ENCODE measurements at places on chromosomes 2 and 18.

GRCh38 chr2:7707723-7708122, 790.5 kb downstream of the RNF144A start:
- DNase-seq: no peak

DNA sequence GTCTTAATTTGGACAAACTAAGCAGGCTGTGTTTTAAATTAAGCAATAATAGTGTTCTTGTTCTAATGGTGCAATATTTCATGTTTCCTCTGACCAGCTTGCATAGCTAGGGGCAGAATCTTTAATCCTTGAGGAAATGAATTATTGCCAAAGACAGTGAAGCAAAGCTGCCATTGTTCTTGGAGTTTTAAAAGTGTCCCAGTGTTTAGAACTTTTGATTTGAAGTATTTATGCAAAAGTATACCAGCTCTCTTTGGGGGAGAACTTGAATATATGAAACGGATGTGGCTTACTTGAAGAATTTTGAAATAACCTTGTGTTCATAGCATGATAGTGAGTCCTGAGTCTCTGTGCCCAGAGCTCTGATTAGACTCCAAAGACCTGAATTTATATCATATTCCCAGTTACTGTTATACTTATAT, 33.4 kb downstream of the ITGA6 start:
- DNase-seq: no peak

DNA sequence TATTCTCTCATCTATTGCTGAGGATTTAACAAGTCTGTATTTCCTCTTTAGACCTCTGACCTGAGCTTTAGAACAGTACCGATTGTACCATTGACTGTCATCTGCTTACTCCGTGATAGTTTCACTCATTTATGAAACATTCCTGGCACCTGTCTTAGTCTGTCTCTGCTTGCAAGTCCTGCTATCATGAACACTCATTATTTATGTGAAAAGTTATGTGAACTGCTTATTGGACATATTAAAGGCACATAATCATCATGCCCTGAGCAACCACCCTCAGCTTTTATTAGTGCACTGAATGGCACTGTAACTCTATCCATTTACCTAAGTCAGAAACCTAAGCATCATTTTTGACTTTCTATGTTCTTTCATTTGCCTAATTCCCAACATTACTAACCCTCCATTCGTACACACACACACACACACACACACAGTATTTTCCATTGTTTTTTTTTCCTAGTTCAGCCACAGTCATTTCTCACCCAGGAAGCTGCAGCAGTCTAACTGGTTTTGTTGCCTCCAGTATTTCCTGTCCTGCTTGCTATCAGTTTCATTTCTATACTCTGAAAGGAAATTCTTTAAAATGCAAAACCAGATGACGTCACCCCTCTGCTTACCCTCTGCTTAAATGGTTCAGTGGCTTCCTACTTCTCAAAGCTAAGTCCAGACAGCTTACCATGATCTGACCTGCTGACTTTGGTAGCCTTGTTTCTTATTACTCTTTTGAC, 146.1 kb downstream of the HAUS1 start:
- peak; percentile 36 for DNase-seq

- DNase-seq: no peak
These were observed 8.7 kb upstream of the DPP4 start for GRCh38 chr2:162082681-162083080.

- DNase-seq: no peak
These were observed 9.4 kb downstream of the FAM124B start for GRCh38 chr2:224392545-224392944.

- DNase-seq: no peak
These were observed 18.2 kb downstream of the RPL37A start for GRCh38 chr2:216516730-216517350.

- DNase-seq: no peak
These were observed 111.0 kb downstream of the ERBB4 start for GRCh38 chr2:212427638-212428037.

DNA sequence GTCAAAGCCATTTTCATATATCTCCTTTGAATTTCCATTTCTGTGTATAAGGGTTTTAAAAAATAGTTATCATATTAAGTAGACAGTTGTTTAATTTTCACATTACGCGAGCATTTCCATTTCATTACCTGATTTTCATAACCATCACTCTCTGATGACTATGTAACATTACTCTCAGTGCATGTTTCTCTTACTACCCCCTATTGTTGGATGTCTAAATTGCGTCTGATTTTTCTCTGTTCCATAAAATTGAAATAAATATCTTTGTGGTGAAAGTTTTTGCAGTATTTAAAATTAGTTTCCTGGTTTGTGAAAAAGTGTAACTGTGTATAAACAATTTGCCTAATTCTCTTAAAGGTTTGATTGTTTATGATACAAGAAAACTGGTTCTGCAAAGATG, 123.8 kb downstream of the MYO1B start:
- no peak for DNase-seq

DNA sequence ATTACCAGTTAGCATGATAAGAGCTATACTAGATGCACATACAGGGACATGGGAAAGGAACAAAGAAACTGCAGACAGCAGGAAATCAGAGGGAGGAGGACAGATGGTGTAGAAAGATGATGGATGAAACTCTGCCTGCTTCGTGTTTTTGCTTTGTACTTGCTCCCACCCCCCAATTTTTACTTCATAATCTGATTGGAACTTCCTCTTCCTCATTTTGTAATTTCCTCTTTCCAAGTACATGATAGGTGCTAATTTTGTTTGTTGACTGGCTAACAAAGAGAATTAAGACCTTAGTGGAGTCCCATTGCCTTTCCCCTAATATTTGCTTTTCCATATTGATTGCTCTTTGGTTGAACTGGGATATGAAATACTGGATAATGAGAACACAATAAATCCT, 76.0 kb upstream of the PELI1 start:
- DNase-seq: no peak

DNA sequence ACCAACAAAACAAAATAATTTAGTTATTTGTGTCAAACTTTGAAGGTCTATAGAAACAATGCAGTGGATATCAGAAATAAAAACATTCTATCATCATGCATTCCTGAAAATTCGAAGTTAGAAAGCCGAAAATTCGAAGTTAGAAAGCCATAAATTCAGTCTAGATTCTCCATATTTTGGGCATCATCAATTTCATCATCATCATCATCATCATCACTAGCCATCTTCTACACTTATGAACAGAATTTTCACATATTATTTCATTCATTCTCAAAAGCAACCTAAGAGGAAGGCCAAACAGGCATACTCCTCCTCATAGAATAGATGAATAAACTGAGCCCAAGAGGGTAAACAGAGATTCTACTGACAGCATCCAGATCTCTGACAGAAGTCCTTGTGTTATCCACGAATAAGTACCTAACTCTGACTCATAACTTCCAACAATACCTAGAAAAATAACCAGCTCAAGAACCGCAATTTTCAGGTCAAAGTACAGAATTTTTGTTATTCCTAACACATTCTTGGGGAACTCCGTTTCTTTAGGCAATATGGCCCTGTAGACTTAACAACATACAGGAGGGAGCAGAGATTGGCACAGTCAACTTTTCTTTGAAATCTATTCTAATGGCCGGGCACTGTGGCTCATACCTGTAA, 84.7 kb downstream of the TCF4 start:
- DNase-seq: no peak

GRCh38 chr2:174666312-174666711, 68.7 kb upstream of the WIPF1 start:
- DNase-seq: no peak

DNA sequence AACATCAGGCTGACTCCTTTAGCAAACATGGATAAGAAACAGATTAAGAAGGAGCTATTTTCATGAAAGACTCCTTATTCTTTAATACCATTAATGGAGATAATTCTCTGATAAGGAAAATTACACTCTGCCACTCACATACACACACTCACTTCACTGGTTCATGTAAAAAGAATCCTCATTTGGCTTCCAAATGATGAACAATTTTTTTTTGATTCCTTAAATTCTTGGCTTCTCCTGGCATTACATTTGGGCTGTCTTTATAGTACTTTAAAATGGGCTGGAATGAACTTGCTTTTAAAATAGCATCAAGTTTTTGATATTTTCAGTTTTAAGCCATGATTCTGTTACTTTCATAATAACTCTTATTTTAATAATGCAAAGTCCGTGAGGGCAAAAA, 328.6 kb downstream of the SLC8A1 start:
- no peak for DNase-seq

- DNase-seq: no peak
These were observed 1632.8 kb upstream of the CELF4 start for GRCh38 chr18:39198376-39198775.

All from stromal cell of bone marrow (primary cell).